ENCODE measurements at places on chromosomes 16 and 17.

GRCh38 chr16:57826706-57827625, 24.7 kb upstream of the KIFC3 start:
- H3K27ac ChIP-seq, result no peak overlapping the region
- H3K4me1 ChIP-seq, result peaks cover 15% of the 10 kb centered on the region
- H3K36me3 ChIP-seq, result no peaks in the 10 kb centered on the region
- no peaks in the 10 kb centered on the region for H3K27me3 ChIP-seq
- DNase-seq, result no peak

GRCh38 chr17:77281122-77281903, 140.5 kb downstream of the SEC14L1 start:
- H3K36me3 ChIP-seq, result no peaks in the 10 kb centered on the region
- H3K27me3 ChIP-seq, result peaks cover 26% of the 10 kb centered on the region
- no peak overlapping the region for H3K27ac ChIP-seq

- H3K36me3 ChIP-seq, result peaks cover 36% of the 10 kb centered on the region
- H3K4me3 ChIP-seq, result no peak overlapping the region
- no peak overlapping the region for H3K27ac ChIP-seq
- no peaks in the 10 kb centered on the region for H3K27me3 ChIP-seq
- H3K4me1 ChIP-seq, result no peaks in the 10 kb centered on the region
Observed at GRCh38 chr17:31527606-31528005, 136.1 kb downstream of the RAB11FIP4 start.

DNA sequence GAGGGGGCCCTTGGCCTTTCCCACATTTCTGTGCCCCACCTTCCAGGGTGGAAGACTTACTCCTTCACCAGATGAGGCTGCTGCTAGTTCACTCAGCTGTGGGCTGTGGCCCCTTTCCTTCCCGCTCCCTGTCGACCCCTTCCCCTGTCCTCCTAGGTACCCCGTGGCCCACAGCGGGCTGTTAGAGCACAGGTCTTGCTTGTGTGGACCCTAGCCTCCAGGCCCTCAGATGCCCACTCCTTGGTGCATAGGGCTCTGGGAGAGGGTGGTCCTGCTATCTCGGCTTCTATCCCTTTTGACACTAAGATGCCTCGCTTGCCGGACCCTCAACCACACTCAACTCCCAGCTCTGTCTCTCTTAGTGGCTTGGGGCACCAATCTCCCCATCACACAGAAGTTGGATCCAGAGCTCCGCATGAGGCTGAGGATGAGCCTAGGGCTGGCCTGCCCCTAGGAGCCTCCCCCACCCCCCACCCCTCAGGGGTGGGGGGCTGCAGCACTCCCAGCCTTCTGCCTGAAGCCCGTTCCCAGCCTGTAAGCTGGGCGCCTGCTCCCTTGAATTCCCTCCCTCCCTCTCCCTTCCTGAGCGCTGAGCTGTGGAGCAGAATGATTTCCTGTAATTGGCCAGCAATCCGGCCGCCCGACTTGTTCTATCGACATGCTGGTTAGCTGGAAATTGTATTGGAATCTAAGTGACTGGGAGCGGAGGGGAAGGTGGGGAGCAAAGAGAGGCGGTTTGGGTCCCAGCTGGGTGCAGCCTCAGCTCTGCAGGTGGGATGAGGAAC, 30.9 kb downstream of the DCAKD start:
- 0 out of 2 replicates have a peak, but pooled peaks cover 3% of the 10 kb centered on the region for H3K36me3 ChIP-seq
- peak overlapping the region; percentile 66 for H3K4me3 ChIP-seq
- peak; percentile 46 for DNase-seq
- no peak overlapping the region for H3K27ac ChIP-seq
- peaks cover 30% of the 10 kb centered on the region for H3K4me1 ChIP-seq

DNA sequence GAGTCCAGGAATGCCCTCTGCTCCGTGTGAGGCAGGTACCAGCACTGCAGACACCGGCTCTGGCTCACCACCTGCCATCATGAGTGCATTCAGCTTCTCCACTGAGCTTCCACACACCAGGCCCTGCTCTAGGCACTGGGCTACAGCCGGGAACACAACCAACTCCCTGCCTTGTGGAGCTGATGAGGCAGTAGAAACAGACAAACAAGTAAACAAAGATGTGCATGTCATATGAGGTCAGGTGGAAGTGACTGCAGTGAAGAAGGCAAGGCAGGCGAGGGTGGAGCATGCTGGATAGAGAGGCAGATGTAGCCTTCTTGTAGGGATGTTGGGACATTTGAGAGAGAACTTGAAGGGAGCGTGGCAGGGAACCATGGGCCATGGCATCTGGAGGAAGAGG, 5.0 kb downstream of the NLRC5 start:
- H3K4me3 ChIP-seq, result no peak overlapping the region
- peaks cover 15% of the 10 kb centered on the region for H3K4me1 ChIP-seq
- H3K36me3 ChIP-seq, result no peaks in the 10 kb centered on the region
- no peak for DNase-seq

DNA sequence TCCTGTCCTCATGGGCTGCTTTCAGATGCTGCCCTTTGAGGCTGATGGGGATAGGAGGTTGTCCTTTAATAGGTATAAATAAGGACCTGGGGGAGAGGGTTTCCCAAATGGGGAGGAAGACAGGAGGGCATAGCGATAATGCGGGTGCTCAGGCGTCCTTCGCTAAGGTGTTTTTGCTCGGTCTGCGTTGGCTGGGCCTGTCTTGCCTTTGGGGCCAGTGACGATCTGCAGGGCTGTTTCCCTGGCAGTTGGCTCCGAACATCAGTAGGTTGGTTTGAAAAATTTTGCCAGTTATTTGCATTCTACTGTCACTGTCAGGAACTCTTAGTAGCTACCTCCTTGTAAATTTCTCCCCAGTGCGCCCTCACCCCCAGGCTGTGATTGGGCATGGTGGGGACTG, 37.8 kb upstream of the CDC42EP4 start:
- no peaks in the 10 kb centered on the region for H3K27me3 ChIP-seq
- peaks cover 28% of the 10 kb centered on the region for H3K4me1 ChIP-seq
- H3K4me3 ChIP-seq, result no peak overlapping the region

GRCh38 chr17:80491478-80492342, 15.3 kb upstream of the NPTX1 start:
- H3K36me3 ChIP-seq, result no peaks in the 10 kb centered on the region
- peak; percentile 60 for DNase-seq
- H3K27me3 ChIP-seq, result peaks cover 10% of the 10 kb centered on the region
- no peak overlapping the region for H3K4me3 ChIP-seq
- H3K27ac ChIP-seq, result no peak overlapping the region

DNA sequence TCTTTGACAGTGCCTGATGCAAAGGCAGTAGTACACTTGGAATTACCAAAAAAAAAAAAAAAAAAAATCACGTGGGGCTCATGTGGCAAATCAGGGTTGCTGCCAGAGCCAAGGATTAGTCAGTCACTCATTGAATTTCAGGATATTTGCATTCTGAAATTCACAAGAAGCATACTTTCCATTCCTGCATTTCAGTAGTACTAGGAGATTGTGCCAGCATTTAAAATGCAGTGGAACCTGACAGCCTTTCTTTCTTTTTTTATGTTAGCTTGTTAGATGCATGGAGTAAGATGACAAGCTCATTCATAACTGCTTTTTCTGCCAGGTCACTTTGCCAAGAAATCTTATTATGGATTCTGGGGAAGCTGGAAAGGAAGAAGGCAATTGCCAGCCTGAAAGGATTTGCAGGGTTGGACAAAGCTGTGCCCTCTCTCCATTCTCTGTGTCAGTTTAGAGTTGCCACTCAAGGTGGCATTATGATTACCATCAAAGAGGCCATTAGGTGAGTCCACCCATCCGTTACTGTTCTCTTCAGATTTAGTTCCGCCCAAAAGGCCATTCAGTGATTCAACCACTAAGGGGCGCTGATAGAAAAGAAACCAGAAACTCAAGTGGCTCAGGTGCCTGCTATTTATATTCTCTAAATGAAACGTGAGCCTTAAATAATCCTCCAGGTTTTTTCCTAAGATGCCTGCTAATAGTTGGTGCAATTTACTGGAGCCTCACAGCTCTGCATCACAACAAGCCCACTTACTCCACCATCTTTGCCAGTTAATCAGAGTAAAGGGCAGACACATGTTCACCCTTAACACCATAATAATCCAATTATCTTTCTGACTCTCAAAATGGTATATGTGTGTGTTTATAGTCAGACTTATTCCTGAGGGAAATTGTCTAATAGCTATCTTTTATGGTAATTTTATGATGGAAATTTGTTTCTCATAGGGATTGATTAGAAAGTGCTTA, 59.0 kb downstream of the TANGO6 start:
- H3K27ac ChIP-seq, result peak overlapping the region; percentile 67
- H3K27me3 ChIP-seq, result no peaks in the 10 kb centered on the region
- no peak overlapping the region for H3K4me3 ChIP-seq
- no peaks in the 10 kb centered on the region for H3K36me3 ChIP-seq

GRCh38 chr17:58997756-58998553, 108.7 kb downstream of the TRIM37 start:
- DNase-seq, result no peak
- no peaks in the 10 kb centered on the region for H3K27me3 ChIP-seq
- no peak overlapping the region for H3K27ac ChIP-seq
- H3K36me3 ChIP-seq, result peaks cover 30% of the 10 kb centered on the region
- H3K4me3 ChIP-seq, result no peak overlapping the region

- no peaks in the 10 kb centered on the region for H3K27me3 ChIP-seq
Observed at GRCh38 chr16:89383095-89384003, 107.0 kb downstream of the ANKRD11 start.

DNA sequence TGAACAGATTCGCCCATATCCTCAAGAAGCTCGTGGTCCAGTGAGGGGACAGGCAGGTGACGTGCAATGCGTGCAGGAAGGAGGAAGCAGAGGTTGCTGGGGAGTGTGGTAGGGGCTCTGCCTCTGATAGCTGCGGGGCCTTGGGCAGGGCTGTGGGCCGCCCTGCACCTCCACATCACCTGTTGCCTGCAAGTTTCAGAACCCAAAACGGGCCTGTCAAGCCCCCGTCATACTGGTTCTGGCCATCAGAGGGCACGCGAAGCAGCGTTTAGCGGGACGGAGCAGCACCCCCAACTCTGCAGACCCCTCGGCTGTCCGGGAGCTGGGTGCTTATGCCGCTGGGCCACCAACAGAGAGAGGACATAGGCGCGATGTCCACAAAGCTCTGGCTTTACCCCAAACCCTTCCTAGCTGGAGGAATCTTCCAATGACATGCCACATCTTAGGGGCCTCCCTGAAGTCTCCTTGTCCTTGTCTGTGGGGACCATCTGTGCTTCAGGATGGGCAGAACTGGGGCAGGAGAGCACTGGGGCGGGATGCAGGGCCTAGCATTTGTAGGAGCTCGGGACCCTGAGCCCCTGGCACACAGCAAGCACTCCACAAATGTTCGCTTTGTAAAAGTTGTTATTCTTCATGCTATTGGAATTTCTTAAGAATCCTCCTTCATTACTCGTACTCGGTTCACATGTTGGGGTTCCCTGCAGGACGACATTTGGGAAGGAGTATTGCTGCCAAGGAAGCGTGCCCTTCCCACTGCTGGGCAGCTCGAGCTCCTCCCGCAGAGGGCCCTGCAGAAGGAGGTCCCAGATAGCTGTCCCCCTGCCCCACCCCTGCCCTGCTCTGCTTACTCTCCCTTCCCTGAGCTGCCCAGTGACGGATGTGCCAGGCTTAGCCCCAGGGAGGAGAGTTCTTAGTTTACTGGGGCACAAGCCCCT, 64.3 kb downstream of the CNGB1 start:
- DNase-seq, result peak; percentile 74
- no peak overlapping the region for H3K27ac ChIP-seq
- H3K27me3 ChIP-seq, result no peaks in the 10 kb centered on the region
- peaks cover 10% of the 10 kb centered on the region for H3K4me1 ChIP-seq

- peak; percentile 94 for DNase-seq
- H3K27ac ChIP-seq, result no peak overlapping the region
- peaks cover 21% of the 10 kb centered on the region for H3K4me1 ChIP-seq
- no peak overlapping the region for H3K4me3 ChIP-seq
- peaks cover 3% of the 10 kb centered on the region for H3K36me3 ChIP-seq
- no peaks in the 10 kb centered on the region for H3K27me3 ChIP-seq
Observed at GRCh38 chr16:27698266-27698665, 148.3 kb downstream of the KATNIP start.

DNA sequence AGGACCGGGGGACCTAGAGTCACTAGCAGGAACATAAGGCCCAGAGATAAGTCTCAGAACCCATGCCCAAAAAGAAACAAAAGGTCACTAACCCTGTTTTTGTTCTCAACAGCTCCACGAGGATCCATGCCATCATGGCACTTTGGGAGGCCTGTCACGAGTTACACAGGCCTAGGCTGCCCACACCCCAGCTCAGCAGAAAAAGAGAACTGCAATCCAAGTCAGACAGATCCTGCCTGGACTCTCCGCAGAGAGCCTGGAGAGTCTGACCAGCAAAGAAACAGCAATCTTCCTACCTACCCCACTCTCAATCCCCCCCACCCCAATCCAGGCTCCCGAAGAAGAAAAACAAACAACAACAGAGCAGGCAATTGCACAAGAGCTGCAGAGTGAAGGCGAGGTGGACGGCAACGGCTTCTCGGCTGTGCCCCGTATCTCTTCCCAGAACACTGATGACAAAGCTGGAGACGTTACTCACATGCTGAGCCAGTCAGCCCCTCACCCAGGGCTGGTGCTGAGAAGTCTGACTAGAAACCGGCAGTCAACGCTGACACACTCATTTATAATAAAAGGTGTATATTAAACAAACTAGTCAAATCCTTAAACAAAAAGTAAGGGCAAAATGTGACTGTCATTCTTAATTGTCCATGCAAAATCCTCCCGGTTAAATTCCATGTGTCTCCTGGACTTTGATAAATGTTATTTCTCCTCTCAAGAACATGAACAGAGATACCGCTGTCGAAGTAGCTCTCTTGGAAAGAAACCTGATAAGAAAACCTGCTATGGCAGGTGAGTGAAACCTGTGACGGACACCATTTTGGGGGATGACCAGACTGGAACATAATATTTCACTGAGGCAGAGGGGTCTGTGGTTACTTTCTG, 89.3 kb downstream of the SMG6 start:
- H3K27ac ChIP-seq, result peak overlapping the region; percentile 81
- H3K4me1 ChIP-seq, result peaks cover 33% of the 10 kb centered on the region
- no peak for DNase-seq
- H3K36me3 ChIP-seq, result peaks cover 3% of the 10 kb centered on the region

DNA sequence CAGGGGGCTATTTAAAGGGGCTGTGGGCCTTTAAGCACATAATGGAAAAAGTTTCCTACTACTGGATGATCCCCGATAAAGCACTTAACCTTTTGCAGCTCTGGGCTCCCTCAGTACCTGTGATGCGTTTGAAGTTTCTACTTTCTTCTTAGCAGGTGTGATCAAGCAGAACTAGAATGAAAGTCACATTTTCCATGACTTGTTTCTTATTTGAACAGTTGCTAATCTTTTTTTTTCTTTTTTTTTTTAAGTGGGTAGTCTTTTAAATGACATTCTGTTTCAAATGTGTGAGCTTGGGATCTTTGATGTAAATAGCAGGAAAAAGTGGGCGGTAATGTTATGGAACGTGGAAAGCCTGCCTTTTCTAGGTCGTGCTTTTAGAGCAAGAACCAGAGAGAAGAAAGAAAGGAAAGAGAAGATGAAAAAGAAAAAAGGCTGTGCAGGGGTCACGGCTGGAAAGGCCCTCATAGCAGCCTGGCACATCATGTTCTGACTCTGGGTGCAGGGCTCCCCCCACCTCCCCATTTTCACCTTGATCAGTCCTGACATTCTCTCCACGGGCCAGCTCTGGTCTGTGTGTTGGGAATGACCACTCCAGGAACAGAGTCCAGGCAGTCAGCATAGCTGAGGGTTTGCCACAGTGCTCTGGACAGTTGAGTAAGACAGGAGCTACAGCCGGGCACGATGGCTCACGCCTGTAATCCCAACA, 150.6 kb downstream of the CLEC16A start:
- no peak for DNase-seq
- H3K4me1 ChIP-seq, result peaks cover 4% of the 10 kb centered on the region
- no peaks in the 10 kb centered on the region for H3K27me3 ChIP-seq
- H3K4me3 ChIP-seq, result no peak overlapping the region
- no peak overlapping the region for H3K27ac ChIP-seq
